NCI-H510A (cell line): ENCODE measurements at places on chromosomes 4 and X.

- no peak for DNase-seq
Measured at GRCh38 chr4:185730849-185731608, 81.0 kb downstream of the SORBS2 start.

GRCh38 chr4:94678896-94679295, 78.9 kb upstream of the BMPR1B start:
- DNase-seq = no peak

GRCh38 chrX:8138252-8138651, 32.8 kb downstream of the VCX2 start:
- no peak for DNase-seq

- DNase-seq = no peak
Measured at GRCh38 chr4:80112236-80112635, 39.2 kb upstream of the ANTXR2 start.
